ENCODE measurements at places on chromosomes 2 and 18.

DNA sequence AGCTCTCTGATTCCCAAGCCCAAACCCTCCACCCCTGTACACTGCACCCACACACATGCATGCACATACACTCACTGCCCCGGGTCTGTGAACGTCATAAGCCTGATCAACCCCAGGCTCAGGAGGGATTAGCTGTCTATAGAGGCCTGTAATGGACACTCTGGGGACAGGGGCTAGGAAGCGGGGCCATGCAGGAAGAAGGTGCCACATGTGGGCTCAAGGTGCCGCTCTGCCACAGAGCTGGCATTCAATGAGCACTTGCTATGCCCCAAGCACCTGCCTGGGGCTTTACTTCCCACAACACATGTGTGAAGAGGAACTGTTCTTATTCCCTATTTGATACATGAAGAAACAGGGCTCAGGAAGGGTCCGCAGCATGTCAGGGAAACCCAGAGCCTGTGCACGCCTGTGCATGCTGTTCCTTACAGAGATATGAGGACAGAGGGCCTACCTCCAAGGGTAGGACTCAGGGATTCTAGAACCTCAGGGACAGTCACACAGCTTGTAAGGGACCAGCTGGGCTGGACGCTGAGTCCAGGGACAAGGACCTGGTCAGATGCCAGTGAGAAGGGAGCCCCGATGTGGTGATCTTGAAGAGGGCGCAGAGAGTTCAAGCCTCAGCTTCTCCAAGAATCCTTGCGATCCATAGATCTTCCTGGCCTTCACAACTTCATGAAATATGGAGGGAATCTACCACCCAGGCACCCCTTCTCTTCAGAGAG is 5.0 kb downstream of the BIN1 start:
- no peak for DNase-seq

DNA sequence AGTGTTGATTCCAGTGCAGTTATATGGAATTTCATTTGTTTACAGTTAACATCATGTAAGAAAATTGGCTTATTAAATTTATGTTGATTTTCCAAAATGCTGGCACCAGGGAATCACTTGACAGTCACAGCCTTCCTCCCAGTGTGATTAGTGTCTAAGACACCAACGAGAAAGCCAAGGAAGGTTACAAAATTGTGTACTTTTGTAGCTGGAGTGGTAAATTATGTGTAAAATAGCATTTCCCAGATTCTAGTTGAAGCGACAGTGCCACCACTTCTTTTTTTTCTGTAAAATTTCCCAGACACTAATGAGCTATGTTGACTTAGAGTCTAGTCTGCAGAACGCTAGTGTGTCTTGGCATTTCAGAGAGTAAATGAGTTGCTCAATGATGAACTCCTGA is 101.3 kb downstream of the NCK2 start:
- DNase-seq, result no peak

GRCh38 chr2:61340242-61340641 is 130.6 kb downstream of the USP34 start:
- no peak for DNase-seq

GRCh38 chr2:216090369-216090786 is 8.7 kb downstream of the TMEM169 start:
- no peak for DNase-seq

DNA sequence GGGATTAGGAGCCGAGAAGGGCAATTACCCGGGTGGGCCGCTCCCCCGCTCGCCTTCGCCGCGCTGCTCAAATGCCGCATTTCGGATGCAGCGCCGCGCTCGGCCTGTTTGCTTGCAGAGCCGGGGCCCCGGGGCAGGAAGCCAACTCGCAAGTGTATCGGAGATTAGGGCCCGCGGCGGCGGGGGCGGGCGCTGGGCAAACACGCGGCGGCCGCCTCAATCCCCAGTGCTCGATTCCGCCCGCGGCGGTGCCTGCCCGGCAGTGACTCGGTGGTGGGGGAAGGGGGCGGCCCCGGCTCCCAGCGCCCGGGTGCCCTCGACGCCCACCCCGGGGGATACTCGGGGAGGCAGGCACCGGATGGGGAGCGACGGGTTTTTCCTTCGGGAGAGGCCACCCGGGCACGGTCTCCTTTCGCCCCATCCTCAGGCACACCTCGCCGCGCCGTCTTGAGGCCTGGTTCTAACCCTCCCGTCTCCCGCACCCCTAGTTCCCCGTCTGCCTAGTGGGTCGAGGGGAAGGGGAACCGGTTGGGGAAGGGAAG is 26.6 kb upstream of the NOTO start:
- no peak for DNase-seq

DNA sequence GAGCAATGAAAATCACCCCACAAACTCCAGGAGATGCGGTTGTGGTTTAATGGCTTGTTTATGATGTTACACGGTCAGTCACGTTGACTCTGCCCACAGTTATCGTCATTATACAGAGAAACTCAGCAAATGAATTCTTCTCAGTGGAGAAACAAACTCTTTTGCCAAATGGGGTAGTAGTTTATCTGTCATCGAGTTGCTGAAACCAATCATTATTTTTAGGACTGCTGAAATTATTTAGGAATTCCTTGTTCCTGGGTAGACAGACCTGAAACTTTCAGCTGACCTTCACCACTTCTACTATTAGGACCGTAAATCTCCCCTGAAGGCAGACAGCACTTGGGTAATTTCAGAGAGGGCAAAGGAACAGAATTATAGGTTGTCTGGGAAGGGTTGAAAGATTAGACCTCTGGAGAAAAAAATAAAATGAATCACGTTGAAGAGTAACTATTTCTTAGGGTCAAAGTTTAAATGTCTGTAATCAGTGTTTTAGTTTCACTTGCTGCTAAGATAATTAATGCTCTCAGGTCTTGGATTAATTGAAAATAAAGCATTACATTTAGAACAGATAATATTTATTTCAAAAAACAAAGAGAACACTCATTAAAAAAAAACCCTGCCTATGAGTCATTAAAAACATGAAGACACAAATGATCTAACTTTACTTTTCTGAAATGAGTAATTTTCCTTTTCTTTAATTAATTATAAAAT is 52.1 kb upstream of the LYPD6 start:
- no peak for DNase-seq

DNA sequence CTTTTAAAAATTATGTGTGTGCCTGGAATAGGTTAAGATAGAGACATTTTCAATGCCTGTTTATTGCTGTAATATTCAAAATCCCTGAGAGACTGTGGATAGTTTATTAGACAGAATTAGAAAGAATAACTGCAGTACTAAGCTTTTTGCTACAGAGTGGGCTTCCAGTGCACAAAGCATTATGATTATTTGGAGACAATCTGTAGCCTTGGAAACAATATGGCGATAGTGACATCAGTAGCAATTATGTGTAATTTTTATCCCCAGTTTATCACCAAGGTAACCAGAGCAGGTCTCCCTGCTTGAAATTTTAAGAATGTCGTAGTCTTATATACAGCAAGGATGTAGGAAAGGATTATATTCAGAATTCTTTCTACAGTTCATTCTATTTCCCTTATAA is 100.0 kb downstream of the MYO3B start:
- no peak for DNase-seq

DNA sequence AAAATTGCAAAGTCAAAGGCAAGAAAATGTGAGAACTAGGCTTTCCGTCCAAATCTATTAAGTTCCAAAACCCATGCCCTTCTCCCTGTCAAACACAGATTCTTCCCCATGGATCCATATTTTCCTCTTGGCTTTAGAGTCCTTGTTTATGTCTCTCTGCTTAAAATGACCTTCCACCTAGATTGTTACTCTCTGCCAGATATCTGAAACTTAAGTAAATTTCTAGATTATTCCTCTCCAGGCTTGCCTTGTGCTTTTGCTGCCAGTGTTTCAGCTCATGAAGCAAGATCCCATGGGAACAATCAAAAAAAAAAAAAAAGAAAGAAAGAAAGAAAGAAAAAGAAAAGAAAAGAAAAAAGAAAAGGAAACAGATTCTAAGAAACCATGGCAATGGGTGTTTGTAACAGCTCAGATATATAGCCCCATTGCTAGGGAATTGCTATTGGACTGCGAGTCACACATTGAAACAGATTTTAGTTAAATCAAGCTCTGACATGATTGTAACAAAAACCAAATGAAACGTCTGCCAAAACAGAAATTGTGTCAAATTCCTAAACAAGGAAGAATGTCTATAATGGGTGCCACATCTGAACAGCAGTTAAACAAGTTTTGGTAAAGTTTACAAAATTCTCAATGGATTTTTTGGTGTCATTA is 660.7 kb upstream of the CNTNAP5 start:
- DNase-seq, result no peak

- peak; percentile 8 for DNase-seq
These were observed 31.9 kb downstream of the PPP4R3B start for GRCh38 chr2:55585451-55586080.

All from fibroblast of skin of left biceps (primary cell).